ENCODE measurements at places on chromosomes 5 and 9.

GRCh38 chr9:137486141-137486490 lies 27.0 kb upstream of the NSMF start:
- DNase-seq, result no peak

DNA sequence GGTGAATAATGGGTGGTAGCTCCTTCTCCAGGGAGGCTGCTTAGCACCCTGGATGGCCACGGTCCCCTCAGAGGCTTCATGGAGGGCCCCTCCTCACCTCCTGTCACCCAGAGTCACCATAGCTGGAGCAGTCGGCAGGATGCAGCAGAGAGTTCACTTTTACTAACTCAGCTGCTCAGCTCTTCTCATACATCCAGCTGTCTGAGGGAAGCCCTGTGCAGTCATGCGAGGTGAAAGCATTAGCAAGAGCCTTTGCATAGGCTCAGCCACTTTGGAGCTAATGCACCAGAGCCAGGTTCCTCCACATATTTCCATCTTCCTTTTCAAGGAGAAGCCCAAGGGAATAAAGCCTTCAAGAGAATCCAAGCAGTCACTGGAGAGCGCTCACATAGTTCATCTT lies 499.2 kb downstream of the BNC2 start:
- peak; percentile 63 for DNase-seq

DNA sequence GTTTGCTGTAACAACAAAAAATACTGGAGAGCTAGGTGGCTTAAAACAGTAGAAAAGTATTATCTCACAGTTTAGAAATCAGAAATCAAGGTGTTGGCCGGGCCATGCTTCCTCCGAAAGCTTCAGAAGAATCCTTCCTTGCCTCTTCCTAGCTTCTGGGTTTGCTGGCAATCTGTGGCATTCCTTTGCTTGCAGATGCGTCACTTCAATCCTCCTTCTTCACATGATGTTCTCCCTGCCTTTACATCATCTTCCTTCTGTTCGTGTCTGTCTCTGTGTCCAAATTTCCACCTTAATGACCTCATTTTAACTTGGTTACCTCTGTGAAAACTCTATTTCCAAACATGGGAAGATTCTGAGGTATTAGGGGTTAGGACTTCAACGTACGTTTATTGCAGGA lies 90.4 kb upstream of the CHD1 start:
- DNase-seq, result no peak

GRCh38 chr5:158739951-158740757 lies 359.6 kb downstream of the EBF1 start:
- DNase-seq, result no peak

DNA sequence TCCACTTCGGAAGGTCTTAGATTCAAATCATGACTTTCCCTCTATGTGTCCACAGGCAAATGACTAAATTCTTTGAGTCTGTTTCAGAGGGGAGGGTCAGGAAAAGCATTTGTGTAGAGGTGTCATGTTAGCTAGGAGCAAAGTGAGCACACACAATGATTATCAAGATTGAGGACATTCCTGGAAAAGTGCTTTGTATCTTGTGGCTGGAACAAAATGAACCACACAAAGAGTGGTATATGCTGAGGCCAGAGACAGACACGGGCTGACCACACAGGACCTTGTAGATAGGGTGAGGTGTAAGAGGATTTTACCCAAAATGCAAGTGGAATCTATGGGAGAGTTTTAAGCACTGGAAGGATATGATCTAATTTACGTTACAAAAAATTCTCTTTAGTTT lies 245.3 kb upstream of the NMUR2 start:
- DNase-seq, result no peak

- no peak for DNase-seq
These were observed 8.0 kb downstream of the EGFL7 start for GRCh38 chr9:136670576-136671253.

- no peak for DNase-seq
These were observed 295.9 kb upstream of the ITGA1 start for GRCh38 chr5:52491818-52492217.

- DNase-seq, result no peak
These were observed 20.5 kb downstream of the ZNF131 start for GRCh38 chr5:43141211-43141610.

DNA sequence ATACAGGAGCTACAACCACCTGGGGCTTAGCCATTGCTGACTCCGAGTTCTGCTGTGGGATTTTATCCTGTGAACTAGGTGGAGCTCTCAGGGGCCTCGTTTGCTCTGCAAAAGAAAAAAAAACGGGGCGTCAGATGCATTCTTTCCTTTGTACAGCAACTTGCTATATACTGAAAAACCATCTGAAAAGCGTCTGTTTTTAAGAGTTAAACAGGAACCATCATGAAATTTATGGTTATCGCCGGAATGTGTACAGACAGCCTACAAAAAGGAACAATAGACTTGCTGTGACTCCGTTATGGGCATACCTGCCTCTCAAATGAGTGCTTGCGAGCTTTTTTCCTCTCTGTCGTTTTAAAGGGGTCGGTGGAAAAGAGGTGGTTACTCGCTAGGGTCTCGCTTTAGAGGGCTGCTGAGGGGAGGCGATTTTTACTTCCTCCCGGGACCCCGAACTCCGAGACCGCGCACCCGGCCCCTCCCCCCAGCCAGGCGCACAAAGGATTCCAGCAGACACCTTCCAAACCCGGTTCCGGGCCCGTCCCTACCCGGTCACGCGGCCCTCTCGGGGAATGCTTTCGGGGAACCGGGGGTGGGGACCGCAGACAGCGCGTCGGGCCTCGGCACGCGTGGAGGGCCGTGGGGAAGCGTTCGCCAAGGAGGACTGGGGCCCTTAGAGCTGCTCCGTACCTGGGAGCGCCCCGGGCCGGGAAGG lies 826 bp downstream of the PAIP1 start:
- peak; percentile 57 for DNase-seq

- DNase-seq, result no peak
These were observed 209.8 kb downstream of the CWC27 start for GRCh38 chr5:64978546-64978945.

Data from thymus (tissue), 14 donors.